Regular cardiac myocyte (primary cell): ENCODE measurements at places on chromosomes 2 and 18. TPM values are rescaled to one million over a fixed set of nuclear protein-coding genes. Genes with fewer than 3 reads are reported as not detected.

The ACTR1B gene
- 66.1 and 66.5 TPM in 2 replicates for total RNA-seq

The SRD5A2 gene
- total RNA-seq = not detected in 2 replicates

The SMARCAL1 gene
- 19.2 and 20.9 TPM in 2 replicates for total RNA-seq

The TACR1 gene
- total RNA-seq = 0.19 and 0.56 TPM in 2 replicates

The CNRIP1 gene
- 16.9 and 32.2 TPM in 2 replicates for total RNA-seq

The PIEZO2 gene
- total RNA-seq = 2.9 and 5.1 TPM in 2 replicates

The MFF gene
- total RNA-seq = 51.8 and 102 TPM in 2 replicates

The POTEF gene
- total RNA-seq = not detected in 2 replicates
